ENCODE measurements at places on chromosomes 3 and 15. TPM values are rescaled to one million over a fixed set of nuclear protein-coding genes. Genes with fewer than 3 reads are reported as not detected.

The UBA3 gene
- total RNA-seq = 93.4 TPM

The EOGT gene
- 31.8 TPM for total RNA-seq

DNA sequence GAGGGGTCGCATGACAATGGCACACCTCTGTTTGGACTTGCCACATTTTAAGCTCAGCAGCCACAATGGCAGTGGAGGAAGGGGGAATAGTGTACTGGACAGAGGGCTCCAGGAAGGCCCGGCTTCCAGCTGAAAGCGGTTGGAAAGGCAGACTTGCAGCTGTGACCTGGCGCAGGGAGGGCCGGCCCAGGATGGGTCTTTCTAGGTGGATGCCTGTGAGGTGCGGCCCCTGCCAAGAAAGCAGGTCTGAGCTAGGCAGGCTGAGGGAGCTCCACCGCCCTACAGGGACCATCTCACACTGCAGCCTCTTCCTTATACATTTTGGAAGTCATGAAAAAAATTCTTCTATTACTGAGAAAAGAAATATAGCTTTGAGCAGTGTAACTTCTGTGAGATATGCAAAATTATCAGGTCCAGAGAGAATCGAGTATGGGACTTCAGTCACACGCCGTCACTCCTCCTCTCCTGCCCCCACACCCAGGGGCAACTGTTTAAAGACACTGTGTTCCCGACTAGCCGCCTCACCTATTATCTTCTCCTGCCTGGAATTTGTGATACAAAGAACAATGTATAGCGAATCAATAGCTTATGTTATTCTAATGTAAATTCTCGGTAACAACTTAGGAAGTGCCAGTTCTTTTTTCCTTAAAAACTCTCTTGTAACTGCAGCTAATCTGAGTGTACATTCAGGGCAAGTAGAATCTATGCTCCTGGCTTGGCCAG lies 331.0 kb downstream of the OCA2 start:
- DNase-seq = no peak

The NEK10 gene
- 1.1 TPM for total RNA-seq

GRCh38 chr3:63478990-63479660 lies 173.3 kb upstream of the SNTN start:
- no peak for DNase-seq

GRCh38 chr3:18121020-18121419 lies 304.1 kb downstream of the SATB1 start:
- DNase-seq = no peak

The SLC6A1 gene
- total RNA-seq = not detected
